ENCODE measurements at places on chromosomes 2 and 18. TPM values are rescaled to one million over a fixed set of nuclear protein-coding genes. Genes with fewer than 3 reads are reported as not detected.

Gene ST6GAL2
- total RNA-seq, result 43.0 TPM

Gene ZAP70
- 2.8 TPM for total RNA-seq

Gene CFC1
- not detected for total RNA-seq

Gene FLACC1
- 2.4 TPM for total RNA-seq

Gene SDC1
- total RNA-seq, result 1.2 TPM
